ENCODE measurements at places on chromosomes 12 and 14. TPM values are rescaled to one million over a fixed set of nuclear protein-coding genes. Genes with fewer than 3 reads are reported as not detected.

The MIP gene
- total RNA-seq, result not detected

The FGF6 gene
- not detected for total RNA-seq

The DDX24 gene
- 187 TPM for total RNA-seq

The C12orf60 gene
- total RNA-seq, result 1.3 TPM

The DIABLO gene
- total RNA-seq, result 37.7 TPM

The LRRK2 gene
- 0.02 TPM for total RNA-seq

The ALX1 gene
- total RNA-seq, result not detected

- peaks cover 10% of the 10 kb centered on the region for H3K27me3 ChIP-seq
- DNase-seq, result no peak
- no peak overlapping the region for H3K4me3 ChIP-seq
- no peaks in the 10 kb centered on the region for H3K4me1 ChIP-seq
- H3K36me3 ChIP-seq, result no peaks in the 10 kb centered on the region
- no peak overlapping the region for H3K27ac ChIP-seq
Observed at GRCh38 chr12:106157802-106158201, 19.0 kb upstream of the NUAK1 start.

GRCh38 chr12:76622351-76622750 lies 62.8 kb upstream of the OSBPL8 start:
- peaks cover 2% of the 10 kb centered on the region for H3K27me3 ChIP-seq
- H3K36me3 ChIP-seq, result no peaks in the 10 kb centered on the region
- DNase-seq, result no peak
- H3K4me3 ChIP-seq, result no peak overlapping the region
- no peak overlapping the region for H3K27ac ChIP-seq

- no peak overlapping the region for H3K27ac ChIP-seq
- no peaks in the 10 kb centered on the region for H3K4me1 ChIP-seq
- H3K4me3 ChIP-seq, result no peak overlapping the region
- no peaks in the 10 kb centered on the region for H3K36me3 ChIP-seq
- no peaks in the 10 kb centered on the region for H3K27me3 ChIP-seq
Observed at GRCh38 chr14:105500726-105501101, 9.7 kb downstream of the TEDC1 start.

DNA sequence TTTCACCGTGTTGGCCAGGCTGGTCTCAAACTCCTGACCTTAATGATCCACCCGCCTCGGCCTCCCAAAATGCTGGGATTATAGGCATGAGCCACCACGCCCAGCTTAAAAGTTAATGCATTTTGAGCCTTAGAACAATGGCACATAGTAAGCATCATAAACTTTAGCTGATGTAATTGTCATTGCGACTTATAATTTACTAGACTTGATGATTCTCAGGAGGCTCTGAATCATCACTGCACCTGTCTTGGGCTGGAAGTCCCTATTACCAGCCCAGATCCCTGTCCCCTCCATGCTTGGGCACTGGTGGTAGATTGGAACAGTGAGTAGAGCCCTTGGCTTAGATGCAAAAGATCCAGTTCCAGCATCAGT lies 26.1 kb downstream of the KMT5A start:
- no peaks in the 10 kb centered on the region for H3K27me3 ChIP-seq
- H3K4me1 ChIP-seq, result peaks cover 2% of the 10 kb centered on the region
- DNase-seq, result no peak
- peaks cover 34% of the 10 kb centered on the region for H3K36me3 ChIP-seq
- no peak overlapping the region for H3K4me3 ChIP-seq
- H3K27ac ChIP-seq, result no peak overlapping the region

- no peak overlapping the region for H3K27ac ChIP-seq
- peaks cover 7% of the 10 kb centered on the region for H3K4me1 ChIP-seq
- no peaks in the 10 kb centered on the region for H3K27me3 ChIP-seq
- no peak for DNase-seq
- H3K4me3 ChIP-seq, result no peak overlapping the region
- no peaks in the 10 kb centered on the region for H3K36me3 ChIP-seq
Observed at GRCh38 chr12:57162553-57163125, 15.2 kb upstream of the LRP1-AS start.

GRCh38 chr14:102901633-102902032 lies 20.8 kb upstream of the AMN start:
- no peak overlapping the region for H3K4me3 ChIP-seq
- peaks cover 27% of the 10 kb centered on the region for H3K4me1 ChIP-seq
- no peak for DNase-seq
- H3K27me3 ChIP-seq, result no peaks in the 10 kb centered on the region
- H3K27ac ChIP-seq, result peak overlapping the region; percentile 76
- peaks cover 29% of the 10 kb centered on the region for H3K36me3 ChIP-seq

- no peak overlapping the region for H3K4me3 ChIP-seq
- H3K4me1 ChIP-seq, result peaks cover 4% of the 10 kb centered on the region
- H3K36me3 ChIP-seq, result peaks cover 2% of the 10 kb centered on the region
- no peaks in the 10 kb centered on the region for H3K27me3 ChIP-seq
Observed at GRCh38 chr14:98109326-98109725, 1162.7 kb downstream of the BCL11B start.

- no peak overlapping the region for H3K27ac ChIP-seq
- H3K4me1 ChIP-seq, result peaks cover 51% of the 10 kb centered on the region
- no peak overlapping the region for H3K4me3 ChIP-seq
Observed at GRCh38 chr14:51852541-51852940, 7.9 kb upstream of the GNG2 start.

DNA sequence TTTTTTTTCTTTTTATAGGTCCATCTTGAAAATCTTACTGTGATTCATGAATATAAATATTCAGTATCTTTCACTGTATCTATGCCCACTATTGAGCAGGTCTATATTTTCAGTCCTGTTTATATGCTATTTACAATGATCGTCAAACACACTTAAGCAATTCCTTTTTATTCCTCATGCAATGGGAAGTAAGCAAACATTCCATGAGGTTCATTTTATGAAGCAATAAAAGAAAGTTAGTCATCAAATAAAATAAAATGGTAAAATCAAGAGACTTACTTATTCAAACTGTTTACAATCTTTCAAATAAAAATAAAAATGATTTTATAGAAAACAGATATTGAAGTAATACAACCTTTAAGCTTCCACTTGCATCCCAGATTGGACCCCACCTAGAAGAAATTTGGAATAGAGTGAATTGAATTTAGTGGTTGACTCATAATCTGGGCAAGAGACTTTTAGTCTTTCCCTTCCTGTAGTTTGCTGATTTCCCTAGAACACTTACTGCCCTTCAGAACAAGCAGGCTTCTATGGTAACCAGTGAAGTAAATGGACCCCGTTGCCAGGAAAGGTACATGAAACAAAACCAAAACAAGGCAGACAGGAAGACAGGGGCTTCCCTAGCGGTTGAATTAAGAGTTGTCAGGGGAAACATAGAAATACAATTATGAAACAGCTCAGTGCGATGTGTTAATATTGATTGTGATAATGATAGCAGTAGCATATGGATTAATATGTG lies 241.0 kb upstream of the ATP2B1 start:
- no peak overlapping the region for H3K4me3 ChIP-seq
- H3K36me3 ChIP-seq, result no peaks in the 10 kb centered on the region
- no peaks in the 10 kb centered on the region for H3K27me3 ChIP-seq
- peaks cover 15% of the 10 kb centered on the region for H3K4me1 ChIP-seq
- DNase-seq, result peak; percentile 64
- H3K27ac ChIP-seq, result no peak overlapping the region

DNA sequence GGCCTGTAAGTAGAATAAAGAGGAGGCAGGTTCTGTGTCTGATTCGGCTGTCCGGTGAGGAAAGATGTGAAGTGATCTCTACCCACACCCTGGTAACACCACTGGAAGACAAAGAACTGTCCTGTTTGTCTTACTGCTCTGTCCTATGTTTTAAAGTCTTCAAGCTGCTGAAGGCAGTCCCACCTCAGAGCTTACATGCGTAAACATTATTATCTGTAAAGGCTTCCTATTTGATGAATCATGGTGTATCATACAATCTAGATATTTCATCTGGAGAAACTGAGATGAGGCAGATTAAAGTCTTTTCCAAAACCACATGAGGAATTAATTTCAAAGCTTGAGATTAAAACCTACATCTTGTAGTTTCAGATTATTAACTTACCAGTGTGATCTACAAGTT lies 427.6 kb downstream of the ZFP36L1 start:
- H3K4me3 ChIP-seq, result no peak overlapping the region
- no peak for DNase-seq
- H3K36me3 ChIP-seq, result peaks cover 2% of the 10 kb centered on the region
- peaks cover 25% of the 10 kb centered on the region for H3K4me1 ChIP-seq
- H3K27ac ChIP-seq, result no peak overlapping the region
- no peaks in the 10 kb centered on the region for H3K27me3 ChIP-seq

DNA sequence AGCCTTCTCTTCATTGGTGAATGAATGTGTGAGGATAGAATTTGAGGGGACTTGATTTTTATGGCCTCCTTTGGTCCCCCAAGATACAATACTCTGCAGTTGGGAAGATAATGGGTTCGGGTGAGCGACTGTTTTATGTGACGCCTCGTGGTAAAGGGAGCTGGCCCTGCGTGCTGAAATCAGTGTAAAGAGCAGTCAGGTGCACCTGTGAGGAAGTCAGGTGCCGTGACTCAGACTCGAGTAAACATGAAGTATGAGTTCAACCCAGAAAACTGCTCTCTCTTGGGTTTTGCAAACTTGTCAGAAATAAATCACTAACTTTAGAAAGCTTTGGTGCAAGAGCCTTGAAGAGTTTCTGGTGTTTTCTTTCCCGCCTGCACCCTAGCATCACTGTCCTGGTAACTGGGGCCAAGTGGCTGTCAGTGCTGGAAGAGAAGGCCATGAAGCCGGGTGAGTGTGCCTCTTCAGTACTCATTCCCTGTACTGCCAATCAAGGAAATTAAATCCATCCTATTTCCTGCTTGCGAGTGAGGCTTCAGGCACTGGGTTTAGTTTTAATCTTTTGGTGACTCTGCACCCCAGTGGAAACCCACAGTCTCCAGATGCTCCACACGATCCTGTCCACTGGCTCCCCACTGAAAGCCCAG lies 59.2 kb downstream of the AACS start:
- no peaks in the 10 kb centered on the region for H3K27me3 ChIP-seq
- no peak overlapping the region for H3K4me3 ChIP-seq
- no peaks in the 10 kb centered on the region for H3K4me1 ChIP-seq

DNA sequence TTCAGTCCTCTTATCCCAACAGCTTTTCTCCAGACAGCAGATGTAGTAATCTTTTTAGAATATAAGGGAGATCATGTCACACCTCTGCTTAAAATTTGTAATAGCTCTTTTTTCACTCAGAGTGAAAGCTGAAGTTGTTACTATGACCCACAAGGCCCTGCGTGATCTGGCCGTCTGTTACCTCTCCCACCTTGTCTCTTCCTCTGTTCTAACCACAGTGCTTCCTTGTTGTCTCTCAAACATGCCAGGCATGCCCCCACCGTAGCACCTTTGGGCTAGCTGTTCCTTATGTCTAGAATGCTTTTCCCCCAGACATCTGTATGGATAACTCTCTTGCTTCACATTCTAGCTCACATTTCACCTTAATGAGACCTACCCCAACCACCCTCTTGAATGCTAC lies 6.5 kb downstream of the NECAP1 start:
- peak overlapping the region; percentile 93 for H3K27ac ChIP-seq
- peak overlapping the region; percentile 70 for H3K4me3 ChIP-seq
- H3K27me3 ChIP-seq, result no peaks in the 10 kb centered on the region
- H3K36me3 ChIP-seq, result peaks cover 64% of the 10 kb centered on the region
- peaks cover 52% of the 10 kb centered on the region for H3K4me1 ChIP-seq
- peak; percentile 53 for DNase-seq

- no peaks in the 10 kb centered on the region for H3K36me3 ChIP-seq
- H3K4me1 ChIP-seq, result no peaks in the 10 kb centered on the region
- no peak within 1 kb of the TSS for H3K4me3 ChIP-seq
- no peak within 1 kb of the TSS for H3K27ac ChIP-seq
Observed at GRCh38 chr12:119334430-119335170, at the start of gene CCDC60. TSS of gene CCDC60 (plus strand) at chr12:119334729. CDS start at chr12:119335177, 448 bp downstream.

- H3K36me3 ChIP-seq, result peaks cover 2% of the 10 kb centered on the region
- H3K4me3 ChIP-seq, result no peak overlapping the region
- peaks cover 15% of the 10 kb centered on the region for H3K27me3 ChIP-seq
- no peak for DNase-seq
- peaks cover 26% of the 10 kb centered on the region for H3K4me1 ChIP-seq
Observed at GRCh38 chr12:27805238-27805637, 25.2 kb upstream of the MANSC4 start.

DNA sequence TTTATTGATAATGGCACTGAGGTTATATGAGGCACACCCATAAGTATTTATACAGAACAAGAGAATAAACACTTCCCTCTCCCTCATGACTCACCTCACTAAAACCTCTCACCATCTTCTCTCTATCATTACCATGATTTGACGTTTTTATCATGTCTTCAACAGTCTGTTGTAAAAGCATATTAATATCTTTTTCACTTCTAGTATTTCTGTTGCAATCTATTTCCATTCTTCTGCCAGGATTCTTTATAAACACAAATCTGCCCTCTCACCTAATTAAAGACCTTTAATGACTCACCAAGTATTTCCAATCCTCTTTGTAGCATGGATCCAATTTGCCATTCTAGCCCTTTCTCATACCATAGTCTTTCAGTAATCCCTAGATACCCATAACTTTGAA lies 527.7 kb downstream of the SLC16A7 start:
- H3K36me3 ChIP-seq, result no peaks in the 10 kb centered on the region
- no peak overlapping the region for H3K4me3 ChIP-seq
- H3K27me3 ChIP-seq, result no peaks in the 10 kb centered on the region
- no peak for DNase-seq
- H3K4me1 ChIP-seq, result no peaks in the 10 kb centered on the region
- H3K27ac ChIP-seq, result no peak overlapping the region

- no peaks in the 10 kb centered on the region for H3K4me1 ChIP-seq
- no peak overlapping the region for H3K4me3 ChIP-seq
- H3K27me3 ChIP-seq, result peaks cover 5% of the 10 kb centered on the region
- H3K36me3 ChIP-seq, result no peaks in the 10 kb centered on the region
- H3K27ac ChIP-seq, result peak overlapping the region; percentile 38
- no peak for DNase-seq
Observed at GRCh38 chr12:65651060-65651459, 173.2 kb upstream of the HMGA2 start.

DNA sequence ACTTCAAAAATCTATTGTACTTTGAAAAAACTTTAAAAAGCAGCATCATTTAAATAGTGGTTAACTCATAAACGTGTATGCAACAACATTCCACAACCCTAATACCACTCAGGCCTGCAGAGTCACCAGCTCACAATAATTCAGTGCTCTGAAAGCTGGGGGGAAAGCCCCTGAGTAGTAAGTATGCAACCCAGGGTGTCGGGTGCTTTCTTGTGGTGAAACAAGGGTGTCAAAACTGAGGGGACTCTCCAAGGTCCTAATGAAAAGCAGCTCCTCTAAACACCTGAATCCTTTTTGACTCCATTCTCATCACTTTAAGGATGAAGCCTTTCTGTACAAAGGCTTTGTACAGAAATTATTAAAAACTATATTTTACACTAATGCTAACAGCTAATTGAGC lies 33.7 kb downstream of the FGFR1OP2 start:
- DNase-seq, result peak; percentile 50

DNA sequence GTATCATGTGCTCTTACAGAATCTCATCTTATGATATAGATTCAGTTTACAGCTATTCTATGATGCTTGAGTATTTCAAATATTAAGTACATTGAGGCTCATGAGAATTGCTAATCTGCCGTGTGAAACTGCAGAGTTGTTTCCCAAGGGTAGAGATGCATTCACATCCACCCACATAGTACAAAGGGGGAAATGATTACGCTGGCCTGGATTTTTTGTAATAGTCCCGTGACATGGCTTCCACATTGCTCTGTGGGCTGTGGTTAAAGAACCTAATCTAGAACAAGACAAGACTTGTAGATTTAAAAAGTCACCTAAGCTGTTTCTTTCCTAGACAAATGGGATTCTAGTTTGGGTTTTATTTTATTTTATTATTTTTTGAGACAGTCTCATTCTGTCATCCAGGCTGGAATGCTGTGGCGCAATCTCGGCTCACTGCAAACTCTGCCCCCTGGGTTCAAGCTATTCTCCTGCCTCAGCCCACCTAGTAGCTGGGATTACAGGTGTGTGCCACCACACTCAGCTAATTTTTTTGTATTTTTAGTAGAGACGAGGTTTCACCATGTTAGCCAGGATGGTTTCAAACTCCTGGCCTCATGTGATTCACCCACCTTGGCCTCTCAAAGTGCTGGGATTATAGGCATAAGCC lies 13.0 kb upstream of the RIOX1 start:
- no peak for DNase-seq
- no peaks in the 10 kb centered on the region for H3K36me3 ChIP-seq
- H3K27ac ChIP-seq, result no peak overlapping the region
- no peaks in the 10 kb centered on the region for H3K4me1 ChIP-seq

Data from activated CD4-positive, alpha-beta T cell treated with anti-CD3 and anti-CD28 coated beads, Interleukin-2, amount 10 ng/mL, durations not matched to agents 7 days and 5 days (primary cell).